Pulmonary artery endothelial cell (primary cell): ENCODE measurements at places on chromosomes 6 and 20.

DNA sequence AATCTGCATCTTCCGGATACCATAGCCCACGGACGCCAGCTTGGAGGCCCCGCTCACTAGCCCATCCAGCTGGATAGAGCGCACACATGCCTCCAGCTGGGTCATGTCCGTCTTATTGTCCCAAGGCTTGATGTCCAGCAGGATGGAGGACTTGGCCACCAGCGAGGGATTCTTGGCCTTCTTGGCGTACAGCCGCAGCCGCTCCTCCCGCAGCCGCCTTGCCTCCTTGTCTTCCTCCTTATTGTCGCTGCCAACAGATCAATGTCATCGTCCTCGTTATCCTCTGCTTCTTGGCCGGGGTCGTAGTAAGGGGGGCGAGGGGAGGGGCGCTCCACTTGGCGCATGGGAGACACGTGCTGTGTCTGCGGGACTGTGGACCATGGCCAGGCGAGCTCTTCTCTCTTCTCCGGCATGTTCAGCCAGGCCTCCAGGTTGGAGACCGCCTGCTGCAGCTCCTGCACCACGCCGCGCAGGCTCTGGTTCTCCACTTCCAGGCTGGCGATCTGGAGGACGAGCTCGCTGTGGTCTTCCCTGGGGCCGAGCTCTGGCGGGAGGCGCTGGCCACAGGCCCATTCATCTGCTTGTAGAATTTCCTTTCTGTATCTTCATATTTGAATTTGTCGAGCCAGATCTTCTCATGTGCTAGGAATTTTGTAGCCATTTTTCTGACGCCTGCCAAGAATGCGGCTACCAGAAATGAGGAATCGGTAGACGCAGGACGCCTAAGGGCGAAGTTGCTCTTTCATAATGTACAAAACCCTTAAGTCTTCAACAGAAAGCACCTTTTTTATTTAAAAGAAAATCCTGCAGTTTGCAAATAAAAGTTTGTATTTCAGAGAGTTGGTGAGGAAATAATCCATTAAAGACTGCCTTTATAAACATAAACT lies 60.1 kb upstream of the PTPRK start:
- no peak for DNase-seq

GRCh38 chr6:18823782-18824386 lies 436.7 kb downstream of the RNF144B start:
- DNase-seq = no peak

DNA sequence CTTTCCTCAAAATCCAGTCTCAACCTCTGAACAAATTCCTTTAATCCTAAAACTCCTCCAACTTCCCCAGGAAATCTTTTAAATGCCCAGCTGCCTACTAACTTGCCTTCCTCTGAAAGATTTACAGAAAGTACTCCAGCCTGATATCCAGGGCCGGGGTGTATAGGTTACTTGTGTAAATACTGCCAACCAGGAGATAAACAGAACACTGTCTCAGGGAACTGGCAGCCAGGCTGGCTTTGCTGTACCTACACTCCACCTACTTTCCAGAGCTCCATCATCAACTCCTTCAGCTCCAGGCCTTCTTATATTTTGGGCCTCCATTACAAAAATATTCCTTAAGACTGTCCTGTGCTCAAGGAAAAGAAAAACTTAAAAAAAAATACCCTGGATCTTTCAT lies 85.9 kb downstream of the CEP162 start:
- DNase-seq = no peak

DNA sequence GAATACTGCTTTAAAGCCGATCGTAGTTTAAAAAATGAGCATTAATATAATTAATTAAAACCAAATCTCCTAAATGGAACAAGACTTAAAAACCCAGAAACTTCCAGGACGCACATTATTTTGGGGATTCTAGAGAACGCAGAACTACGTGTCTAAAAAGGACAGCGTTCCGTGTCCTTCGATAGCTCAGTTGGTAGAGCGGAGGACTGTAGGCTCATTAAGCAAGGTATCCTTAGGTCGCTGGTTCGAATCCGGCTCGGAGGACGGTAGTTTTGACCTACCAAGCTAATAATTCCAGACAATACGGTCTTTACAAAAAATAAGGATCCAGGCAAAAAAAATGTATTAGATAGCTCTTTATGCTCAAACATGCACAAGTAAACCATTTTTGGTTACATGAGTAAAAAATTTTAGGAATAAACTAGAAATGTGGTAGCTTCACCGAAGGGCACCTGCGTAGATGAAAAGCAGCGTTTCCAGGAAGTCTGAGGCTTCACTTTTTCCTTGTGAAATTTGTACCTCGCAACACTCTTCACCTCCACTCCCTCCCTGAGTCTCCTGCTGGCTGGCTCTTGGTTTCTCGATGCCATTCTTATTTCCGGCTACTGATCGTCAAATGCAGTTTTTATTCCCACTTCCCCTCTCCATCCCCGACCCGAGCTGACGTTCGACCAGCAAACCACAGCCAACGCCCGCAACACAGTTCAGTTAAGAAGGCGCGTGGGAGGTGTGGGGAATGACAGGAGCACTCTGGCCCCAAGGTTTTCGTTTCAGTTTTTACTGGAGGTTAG lies 19.6 kb upstream of the ABT1 start:
- DNase-seq = no peak

- DNase-seq = no peak
Measured at GRCh38 chr20:53574819-53575218, 18.8 kb downstream of the ZNF217 start.

DNA sequence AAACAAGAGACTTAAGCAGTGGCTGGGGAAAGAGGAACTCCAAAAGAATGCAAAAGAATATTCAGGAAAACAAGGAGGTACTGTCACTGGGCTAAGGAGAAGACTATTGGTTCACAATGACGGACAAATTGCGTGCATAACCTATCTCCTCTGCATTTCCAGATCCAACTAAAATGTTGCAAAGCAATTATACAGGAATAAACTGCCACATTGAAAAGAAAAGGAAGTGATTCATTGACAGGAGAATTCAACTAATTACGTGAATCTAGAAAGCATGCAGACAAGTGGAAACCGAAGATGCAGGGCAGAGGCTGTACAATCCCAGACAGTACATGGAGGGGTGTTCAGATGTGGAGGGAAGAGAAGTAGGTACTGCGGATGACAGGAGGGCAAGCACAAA lies 152.8 kb upstream of the RIPOR2 start:
- DNase-seq = peak; percentile 72

DNA sequence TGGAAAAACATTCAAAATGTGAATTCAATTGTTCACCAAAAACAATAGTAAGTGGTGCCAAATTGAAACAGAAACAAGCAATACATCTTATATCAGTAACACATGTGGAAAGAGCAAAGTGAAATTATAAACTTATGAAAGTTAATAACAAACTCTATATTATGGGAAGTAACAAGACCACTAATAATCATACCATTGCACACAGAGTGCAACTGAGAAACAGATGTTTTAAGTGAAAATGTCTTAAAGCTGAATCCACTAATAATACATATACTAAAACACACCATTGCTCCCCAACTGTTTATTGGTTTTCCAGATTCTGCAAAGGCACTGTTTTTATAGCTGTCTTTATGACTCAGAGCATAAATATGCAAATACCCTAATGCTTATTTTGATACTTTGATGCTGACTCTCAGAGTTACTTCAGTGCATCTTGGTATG lies 292.3 kb downstream of the RFPL4B start:
- DNase-seq = no peak

DNA sequence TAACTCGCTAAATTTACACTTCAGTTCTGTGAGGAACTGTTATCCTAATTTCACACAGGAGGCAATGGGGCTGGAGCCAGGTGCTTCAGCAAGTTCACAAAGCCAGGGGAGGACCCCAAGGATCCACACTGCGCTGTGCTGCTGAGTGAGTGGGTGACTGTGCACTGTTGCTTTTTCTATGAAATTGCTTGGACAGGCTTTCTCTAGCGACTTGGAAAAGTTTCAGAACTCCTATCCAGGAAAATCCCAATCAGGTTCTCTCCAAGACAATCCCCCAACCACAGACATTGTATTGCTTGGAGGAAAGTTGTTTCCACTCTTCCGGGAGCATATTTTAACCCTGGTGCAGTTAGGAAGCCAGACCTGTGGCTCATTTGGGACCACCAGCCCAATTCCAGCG lies 175.9 kb upstream of the CST7 start:
- no peak for DNase-seq

DNA sequence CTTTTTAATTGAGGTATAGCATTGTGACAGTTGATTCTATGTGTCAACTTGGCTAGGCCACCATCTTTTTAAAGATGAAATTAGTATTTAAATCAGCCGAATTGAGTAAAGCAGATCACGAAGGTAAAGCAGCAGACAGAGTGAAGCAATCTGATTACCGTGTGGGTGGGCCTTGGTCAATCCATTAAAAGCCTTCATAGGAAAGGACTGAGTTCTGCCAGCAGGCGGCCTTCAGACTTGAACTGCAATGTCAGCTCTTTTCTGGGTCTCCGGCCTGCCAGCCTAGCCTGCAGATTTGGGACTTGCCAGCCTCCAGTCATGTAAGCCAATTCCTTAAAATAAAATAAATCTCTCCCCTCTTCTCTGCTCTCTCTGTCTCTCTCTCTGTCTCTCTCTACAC lies 22.4 kb upstream of the TGM2 start:
- DNase-seq = no peak

DNA sequence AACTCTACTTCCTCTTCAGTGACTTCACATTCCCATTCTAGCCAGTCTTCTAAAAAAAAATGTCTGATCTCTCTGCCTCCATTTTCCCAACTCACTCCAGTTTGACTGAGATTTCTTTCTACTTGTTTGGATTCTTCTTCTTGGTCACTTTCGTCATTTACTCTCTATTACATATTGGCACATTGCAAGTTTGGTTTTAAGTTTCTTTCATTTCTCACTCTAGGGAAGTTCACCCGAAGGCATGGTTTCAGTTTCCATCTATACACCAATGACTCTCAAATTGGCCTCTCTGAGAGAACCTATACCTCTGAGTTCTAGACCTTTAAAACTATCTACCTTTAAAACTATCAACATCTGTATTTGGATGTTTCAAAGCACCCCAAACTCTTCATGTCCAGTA lies 51.3 kb downstream of the CD109 start:
- no peak for DNase-seq

DNA sequence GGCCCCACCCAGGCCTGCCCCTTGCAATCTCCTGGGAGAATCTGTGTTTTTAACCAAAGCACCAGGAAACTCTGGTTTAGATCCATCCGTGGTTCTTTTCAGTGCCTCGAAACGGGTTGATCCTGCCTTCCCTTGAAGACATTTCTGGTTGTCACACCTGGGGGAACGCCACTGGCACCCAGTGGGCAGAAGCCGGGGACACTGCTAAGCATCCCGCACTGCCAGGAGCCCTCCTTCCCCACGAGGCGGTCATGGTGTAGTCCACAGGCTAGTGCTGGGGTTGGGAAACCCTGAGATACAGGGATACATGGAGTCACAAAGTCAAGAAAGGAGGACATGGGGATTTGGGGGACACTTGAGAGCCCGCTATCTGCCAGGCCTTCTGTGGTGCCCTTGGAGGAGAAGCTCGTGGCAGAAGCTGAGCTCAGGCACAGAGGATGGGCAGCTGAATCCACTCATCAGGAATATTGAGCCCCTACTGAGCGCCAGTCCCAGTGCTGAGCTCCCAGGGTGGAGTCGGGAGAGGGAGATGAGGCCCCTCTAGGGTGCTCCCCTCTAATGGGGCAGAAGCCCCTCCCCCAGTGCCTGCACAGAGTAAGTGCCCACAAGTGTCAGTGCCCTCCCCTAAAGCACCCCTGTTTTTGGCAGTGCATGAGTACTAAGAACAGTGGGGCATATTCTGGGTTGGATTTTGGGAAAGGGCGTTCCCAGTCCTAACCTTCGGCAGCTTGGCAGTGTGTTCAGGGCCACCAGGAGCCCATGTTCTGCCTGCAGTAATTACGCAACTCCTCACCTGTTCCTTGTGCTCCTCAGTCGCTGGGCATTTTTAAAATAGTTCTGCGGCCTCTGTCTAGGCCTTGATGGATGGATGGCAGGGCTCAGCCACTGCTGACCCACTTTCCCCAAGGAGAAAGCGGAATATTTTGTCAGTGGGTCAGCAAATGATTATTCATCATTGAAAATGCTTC lies 25.6 kb upstream of the PHACTR3 start:
- DNase-seq = no peak

- DNase-seq = no peak
Measured at GRCh38 chr6:80182308-80182707, 75.8 kb downstream of the BCKDHB start.

- DNase-seq = no peak
Measured at GRCh38 chr6:133408543-133408942, 167.4 kb downstream of the EYA4 start.

DNA sequence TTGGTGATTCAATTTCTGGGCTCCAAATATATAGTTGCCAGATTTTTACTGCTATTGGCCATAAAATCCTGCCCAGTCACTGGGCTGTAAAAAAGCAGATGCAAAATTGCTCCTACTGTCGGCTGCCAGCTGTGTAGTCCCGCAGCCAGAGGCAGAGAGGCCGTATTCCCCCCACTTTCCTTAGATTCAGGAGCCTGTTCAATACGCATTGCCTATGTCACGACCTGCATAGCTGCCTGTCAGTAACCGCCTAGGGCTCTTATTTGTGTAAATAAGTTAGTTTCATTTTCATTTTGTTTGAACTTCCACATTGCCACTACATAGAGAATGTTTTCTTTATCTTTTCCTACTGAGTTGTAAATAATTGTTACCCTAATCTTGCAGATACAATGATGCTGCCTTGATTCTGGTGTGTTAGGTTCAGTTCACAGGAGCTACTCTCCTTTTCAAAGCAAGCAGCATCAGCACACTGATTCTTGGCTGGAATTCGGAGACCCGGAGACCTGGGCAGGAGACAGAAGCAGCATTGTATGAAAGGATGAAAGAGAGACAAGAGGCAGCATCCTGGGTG lies 46.0 kb upstream of the UST start:
- DNase-seq = no peak

GRCh38 chr6:14337152-14337551 lies 219.6 kb downstream of the CD83 start:
- DNase-seq = no peak

DNA sequence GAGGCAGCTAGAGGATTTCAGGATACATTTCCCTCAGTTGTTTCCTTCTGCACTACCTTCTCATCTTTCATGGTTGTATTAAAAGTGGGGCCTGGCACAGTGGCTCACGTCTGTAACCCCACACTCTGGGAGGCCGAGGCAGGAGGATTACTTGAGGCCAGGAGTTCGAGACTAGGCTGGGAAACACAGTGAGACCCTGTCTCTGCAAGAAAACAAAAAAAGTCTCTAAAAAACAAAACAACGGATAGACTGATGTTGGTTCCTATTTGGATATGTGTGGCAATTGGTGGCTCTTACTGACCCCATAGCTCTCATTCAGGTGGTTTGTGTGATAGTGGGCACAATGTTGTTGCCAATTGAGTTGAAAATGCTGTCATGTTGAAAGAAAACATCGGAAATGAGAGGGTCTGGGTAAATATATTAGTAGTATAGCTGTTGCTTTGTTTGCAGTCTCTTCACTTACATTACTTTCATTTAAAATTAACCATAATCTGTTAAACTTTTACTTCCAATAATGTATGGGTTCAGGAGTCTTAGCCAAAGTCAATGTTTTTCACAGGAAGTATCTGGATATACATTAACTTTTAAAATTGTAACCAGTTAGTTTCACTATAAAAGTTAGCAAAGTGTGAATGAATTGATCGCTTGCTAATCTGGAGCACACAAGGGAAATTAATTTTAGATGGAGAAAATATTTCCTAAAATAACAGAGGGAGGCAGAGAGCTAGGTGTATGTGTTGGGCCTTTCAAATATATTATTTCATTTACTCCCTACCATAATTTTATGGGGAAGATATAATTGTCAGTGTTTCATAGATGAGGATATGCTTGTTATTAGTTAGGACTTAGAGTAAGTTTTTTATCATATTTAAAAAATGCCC lies 31.1 kb downstream of the UTRN start:
- no peak for DNase-seq

- no peak for DNase-seq
Measured at GRCh38 chr6:38305995-38306681, 333.6 kb downstream of the BTBD9 start.
